ENCODE measurements at places on chromosomes 3 and 15.

GRCh38 chr3:152564459-152564858 lies 270.5 kb upstream of the P2RY1 start:
- DNase-seq, result no peak

- DNase-seq, result no peak
Observed at GRCh38 chr3:43218921-43219320, 67.4 kb upstream of the SNRK start.

GRCh38 chr3:179463319-179463718 lies 12.0 kb upstream of the GNB4 start:
- DNase-seq, result no peak

- DNase-seq, result no peak
Observed at GRCh38 chr15:82303956-82304777, 41.5 kb downstream of the SAXO2 start.

DNA sequence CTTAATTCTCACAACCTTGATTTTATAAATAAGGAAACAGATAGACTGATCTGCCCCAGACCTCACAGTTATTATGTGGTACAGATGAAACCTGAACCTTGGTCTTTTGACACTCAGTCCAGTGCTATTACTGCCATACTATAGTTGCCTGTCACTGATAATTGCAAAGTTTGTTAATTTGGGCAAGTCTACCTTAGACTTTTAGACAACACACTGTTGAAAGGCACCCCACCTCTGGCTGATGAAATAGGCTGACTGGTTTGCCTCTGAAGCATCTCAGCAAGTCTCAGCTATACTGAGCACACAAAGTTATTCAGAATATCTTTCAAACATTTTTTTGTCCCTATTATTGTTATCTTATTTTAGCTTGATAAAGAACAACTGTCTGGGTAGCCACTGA lies 53.1 kb upstream of the MAP4 start:
- DNase-seq, result no peak

GRCh38 chr3:157087780-157088600 lies 72.0 kb downstream of the CCNL1 start:
- DNase-seq, result no peak

DNA sequence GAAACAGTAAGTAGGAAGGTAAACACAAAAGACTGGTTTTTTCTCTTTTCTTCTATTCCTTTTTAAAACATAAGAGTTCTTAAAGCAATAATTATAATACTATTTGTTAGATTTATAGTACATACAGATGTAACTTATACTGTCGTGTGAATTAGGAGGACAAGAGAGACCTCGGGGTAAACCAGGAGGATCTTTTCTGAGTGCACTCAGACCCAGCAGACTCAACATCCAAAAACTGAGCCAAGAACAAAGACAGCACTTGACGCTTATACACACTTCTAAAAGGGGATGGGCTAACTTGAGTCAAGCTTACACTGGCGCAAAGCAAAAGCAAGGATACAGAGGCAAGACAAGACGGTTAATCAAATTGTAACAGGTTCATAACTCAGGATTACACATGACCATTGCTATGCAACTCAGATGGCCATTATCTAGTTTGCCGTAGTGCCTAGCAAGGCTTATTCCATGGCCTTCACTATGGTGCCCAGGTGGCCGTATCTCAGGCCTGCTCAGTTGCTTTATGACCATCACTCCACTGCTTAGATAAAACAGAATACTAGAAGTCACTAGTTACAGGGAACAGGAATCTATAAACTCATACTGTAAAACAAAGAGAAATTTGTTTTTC lies 18.6 kb downstream of the MTHFS start:
- no peak for DNase-seq

DNA sequence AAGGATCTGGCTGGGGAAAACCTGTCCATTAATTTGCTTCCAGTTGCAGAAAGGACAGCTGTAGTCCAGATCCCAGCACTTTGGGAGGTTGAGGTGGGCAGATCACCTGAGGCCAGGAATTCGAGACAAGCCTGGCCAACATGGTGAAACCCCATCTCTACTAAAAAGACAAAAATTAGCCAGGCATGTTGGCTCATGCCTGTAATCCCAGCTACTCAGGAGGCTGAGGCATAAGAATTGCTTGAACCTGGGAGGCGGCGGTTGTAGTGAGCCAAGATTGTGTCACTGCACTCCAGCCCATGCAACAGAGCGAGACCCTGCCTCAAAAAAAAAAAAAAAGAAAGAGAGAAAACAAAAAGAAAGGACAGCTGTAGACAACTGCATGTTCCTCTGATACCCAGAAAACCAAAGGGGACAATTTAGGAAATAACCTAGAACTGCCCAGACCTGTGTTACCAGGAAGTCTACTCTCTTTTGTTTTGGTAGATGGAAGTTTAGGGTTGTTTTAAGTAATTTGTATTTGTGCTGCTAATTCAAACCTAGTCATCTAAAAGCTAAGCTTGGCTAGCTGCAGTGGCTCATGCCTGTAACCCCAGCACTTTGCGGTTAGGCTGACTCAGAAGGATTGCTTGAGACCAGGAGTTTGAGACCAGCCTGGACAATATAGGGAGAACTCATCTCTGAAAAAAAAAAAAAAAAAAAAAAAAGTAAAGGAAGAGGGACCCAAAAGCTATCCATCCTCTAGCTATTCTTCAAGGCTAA lies 22.7 kb downstream of the EXD1 start:
- no peak for DNase-seq
